Stimulated activated CD4-positive, alpha-beta T cell treated with anti-CD3 and anti-CD28 coated beads, Interleukin-2, amount 100 ng/mL, for 24 hours (primary cell): ENCODE measurements at places on chromosomes 1 and 21.
A peak's percentile ranks its signal among the peaks of the same experiment; 100 is the strongest.

DNA sequence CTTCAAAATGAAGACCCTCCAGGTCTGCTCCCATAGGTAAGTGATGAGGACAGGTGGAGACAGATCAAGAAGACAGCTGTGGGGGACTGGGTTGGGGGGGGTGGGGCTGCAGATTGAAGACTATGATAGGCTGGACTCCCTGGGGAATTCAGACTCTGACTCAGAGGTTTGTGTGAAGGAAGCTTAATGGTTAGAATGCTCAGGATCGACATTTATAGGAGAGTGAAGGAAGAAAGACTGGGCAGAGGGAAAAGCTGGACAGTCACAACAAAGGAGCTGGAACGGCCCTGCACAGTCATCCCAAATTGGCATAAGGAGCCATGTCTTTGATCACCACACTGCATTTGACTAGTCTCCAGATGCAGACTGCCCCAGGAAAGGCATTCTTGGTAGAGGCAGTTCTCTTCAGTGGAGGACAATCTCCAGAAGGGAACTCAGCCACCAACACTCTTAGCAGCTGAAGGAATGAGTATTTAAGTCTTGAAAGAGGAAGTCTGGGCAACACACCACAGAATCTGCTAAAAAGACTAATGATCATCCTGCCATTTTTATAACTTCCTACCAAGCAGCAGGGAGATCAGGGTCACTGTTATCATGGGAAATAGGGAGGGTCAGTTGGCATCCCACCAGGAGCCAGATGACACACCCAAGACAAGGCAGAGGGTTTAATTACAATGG, 120.0 kb upstream of the ZC3H11B start:
- DNase-seq = no peak

DNA sequence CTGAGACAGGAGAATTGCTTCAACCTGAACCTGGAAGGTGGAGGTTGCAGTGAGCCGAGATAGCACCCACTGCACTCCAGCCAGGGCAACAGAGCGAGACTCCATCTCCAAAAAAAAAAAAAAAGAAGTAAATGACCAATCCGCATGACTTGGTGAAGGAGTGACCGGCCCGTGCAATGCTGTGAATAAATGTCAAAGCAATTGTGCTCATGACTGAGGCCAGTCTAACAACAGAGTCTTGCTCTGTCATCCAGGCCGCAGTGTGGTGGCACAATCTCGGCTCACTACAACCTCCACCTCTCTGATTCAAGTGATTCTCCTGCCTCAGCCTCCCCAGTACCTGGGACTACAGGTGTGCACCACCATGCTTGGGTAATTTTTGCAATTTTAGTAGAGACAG, 27.8 kb upstream of the SLC19A1 start:
- DNase-seq = no peak

GRCh38 chr1:30795026-30795425, 37.5 kb upstream of the LAPTM5 start:
- DNase-seq = no peak

- DNase-seq = peak; percentile 40
These were observed 26.4 kb downstream of the SHISAL2A start for GRCh38 chr1:52659356-52659755.

- DNase-seq = peak; percentile 82
These were observed 4.6 kb downstream of the IFFO2 start for GRCh38 chr1:18951818-18952391.

GRCh38 chr21:20353351-20353750, 644.9 kb upstream of the NCAM2 start:
- DNase-seq = no peak

GRCh38 chr21:40976198-40977109, 129.5 kb upstream of the DSCAM start:
- no peak for DNase-seq

DNA sequence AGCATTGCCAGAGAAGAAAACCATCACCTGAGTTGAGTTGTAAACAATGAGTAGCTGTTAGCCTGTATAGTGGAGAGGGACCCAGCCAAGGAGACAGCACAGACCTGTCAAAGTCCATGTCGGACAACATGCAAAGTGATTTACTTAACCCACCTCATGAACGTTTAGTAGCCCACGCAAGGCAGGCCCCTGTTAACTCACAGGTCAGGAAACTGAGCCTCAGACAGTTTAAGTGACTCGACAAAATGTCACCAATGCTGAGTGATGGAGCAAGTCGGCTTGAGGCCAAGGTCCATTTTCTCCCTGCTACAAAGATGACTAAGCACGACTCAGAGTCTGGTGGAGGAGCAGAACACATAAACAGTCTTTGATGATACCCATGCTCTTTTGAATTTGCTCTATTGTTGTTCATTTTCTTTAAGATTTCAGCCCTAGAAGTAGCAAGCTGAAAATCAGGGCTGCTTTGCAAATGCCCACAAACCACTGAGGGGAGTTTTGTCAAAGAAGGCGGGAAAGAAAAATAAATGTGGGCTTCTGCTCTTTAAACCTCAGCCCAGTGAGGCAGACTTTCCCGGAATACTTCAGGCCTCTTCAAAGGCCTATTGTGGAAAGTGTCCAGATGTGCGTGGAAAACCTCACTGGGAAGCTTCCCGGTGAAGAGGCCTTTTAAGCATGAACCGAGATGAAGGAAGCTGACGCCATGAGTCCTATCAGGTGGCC, 83.8 kb upstream of the HOOK1 start:
- DNase-seq = peak; percentile 2

GRCh38 chr1:55288245-55288644, 73.1 kb upstream of the USP24 start:
- no peak for DNase-seq

GRCh38 chr1:81738875-81739274, 61.9 kb upstream of the ADGRL2 start:
- DNase-seq = no peak

DNA sequence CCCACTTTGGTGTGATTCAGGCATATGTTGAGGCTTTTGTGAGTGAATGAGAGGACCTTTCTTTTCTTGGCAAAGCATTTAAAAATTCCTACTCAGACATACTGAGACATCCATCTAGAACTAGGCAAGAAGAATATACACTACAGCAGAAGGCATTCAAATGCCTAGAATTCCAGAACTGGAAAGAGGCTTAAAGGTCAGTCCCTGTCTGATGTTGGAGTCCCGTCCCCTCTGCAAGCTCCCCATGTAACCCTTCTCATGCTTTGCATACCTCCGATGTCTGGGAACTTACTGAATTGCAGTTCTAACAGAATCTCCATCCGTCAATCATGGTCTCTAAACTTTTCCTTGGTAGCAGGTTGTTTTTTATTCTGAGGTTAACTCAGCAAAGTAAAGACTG, 152.9 kb downstream of the ATP6V1G3 start:
- DNase-seq = no peak

DNA sequence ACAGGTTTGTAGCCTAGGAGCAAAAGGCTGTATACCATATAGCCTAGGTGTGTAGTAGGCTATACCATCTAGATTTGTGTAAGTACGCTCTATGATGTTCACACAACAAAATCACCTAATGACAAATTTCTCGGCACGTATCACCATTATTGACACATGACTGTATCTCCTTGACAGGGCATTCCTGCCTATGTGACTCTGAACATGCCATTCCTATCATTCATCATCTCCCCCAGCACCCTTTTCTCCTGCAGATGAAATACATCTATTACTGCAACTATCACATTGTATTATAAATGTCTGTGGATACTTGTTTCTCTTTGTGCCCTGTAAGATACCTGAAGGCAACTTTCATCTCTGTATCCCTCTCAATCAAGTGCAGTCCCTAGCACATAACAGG, 29.9 kb downstream of the TP53BP2 start:
- DNase-seq = no peak

- DNase-seq = no peak
These were observed 74.0 kb upstream of the EXO1 start for GRCh38 chr1:241773991-241774390.

DNA sequence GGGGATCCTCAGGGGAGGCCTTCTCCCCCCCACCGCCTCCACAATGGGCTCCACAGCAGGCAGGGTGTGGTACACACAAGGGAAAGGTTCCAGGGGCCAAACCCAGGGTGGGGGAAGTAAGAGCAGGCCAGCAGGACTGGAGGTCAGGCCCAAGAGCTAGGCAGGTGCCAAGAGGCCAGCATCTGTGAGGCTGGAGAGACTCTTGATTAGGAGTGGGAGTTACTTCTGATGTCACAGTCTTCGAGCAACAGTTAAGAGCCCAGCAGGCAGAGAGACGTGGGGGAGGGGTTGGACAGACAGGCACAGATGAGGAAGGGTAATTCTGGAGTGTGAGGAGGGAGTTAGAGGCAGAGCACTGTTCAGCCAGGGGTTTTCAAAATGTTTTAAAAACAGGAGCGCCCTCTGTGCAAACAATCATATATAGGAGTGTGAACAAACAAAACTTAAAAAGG, 55.8 kb downstream of the SLC9A1 start:
- no peak for DNase-seq

GRCh38 chr1:29456685-29457435, 220.5 kb downstream of the PTPRU start:
- no peak for DNase-seq

DNA sequence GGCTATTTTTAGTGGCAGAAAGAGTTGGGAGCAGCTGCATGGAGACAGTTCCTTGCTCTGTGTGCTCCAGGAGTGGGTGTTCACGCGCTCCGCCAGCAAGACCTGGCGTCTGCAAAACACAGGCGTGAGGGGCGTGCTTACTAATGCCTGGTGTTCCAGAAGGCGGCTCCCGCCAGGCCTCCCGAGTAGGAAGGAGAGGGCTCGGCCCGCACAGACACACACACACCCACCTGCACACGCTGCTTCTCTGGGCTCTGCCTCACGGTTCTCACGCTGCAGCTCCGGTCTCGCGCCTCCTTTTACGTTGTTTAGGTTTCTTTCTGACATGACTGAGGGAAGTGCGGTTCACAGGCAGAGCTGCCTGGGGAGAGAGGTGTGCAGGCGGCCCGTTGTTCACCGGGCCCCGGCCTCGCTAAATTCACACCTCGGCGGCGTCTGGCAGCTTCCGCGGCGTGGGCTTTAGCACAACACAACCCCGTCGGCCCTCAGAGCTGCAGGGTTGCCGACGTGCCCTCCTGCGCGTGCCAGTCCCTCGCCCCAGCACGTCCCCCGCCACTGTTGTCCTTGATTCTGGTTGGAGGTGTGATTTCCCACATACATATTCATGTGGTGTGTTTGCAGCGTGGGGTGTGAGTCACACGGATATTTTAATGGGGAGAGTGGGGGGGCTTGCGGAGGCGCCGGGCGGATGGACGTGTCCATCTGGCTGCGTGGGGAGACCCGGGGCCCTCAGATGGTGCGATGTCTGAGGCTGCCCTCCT, 77.0 kb downstream of the SKI start:
- DNase-seq = no peak

DNA sequence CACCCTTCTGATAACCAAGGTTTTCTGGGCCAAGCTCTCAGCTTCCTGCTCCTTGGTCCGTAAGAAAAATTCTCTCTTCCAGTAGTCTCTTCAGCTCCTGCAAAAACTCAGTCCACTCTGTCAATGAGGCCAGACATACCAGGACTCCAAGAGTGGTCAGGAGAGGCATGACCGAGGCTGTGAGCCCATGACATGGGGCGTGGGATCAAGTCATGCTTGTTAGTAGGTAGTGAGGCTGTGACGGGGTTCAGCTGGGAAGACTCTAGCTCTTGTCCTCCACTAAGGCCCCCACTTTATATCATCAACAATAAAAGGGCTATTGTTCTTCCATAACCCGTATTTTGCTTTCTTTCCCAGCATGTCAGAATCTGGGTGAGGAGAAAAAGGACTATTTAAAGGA, 10.1 kb upstream of the HCRTR1 start:
- no peak for DNase-seq

DNA sequence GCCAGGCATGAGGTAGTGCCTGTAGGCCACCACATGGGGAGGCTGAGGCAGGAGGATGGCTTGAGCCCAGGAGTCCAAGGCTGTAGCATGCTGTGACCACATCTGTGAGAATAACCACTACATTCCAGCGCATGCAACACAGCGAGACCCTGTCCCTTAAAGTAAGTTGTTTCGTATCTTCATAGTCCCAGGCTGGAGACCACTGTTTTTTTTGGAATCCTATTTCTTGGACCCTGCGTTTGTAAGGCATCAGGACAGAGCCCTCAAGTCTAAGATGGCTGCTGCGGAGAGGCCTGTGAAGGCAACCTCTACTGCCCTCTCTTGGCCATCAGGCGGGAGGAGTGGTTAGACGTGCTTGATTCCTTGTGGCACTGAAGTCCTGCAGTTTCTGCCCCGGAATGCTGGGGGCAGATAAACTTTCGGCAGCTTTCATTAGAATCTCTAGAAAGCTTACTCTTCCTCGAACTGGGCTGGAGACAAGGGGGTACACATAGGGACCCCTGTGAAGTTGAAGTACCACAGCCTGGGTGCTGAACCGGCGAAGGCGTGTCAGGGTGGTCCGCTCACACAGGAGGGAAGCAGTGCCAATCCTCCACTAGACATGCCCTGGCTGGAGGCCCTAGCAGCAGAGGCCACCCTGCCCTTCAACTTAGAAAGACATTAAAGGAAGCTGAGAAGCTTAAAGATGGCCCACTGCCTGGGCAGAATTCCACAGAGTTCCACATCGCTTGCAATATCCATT, 36.6 kb downstream of the RABIF start:
- DNase-seq = peak; percentile 50

GRCh38 chr1:231144416-231145193, 17.3 kb upstream of the TRIM67 start:
- DNase-seq = no peak

DNA sequence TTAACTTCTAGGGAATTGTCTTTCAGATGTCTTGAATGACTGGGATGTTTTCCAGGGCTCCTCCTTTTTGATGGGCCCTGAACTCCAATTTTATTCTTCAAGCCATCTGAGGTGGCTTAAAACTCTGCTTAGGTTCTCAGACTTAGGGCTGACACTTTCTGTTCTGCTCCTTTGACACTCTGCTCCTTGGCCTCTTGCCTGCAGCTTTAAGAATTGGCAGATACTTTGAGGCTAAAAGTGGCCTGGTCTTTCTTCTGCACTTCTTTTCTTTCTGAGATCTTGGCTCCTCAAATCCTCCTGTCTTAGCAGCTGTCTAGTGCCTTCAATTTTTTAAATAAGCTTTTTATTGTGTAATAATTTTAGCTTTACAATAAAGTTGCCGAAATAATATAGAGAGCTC, 294.6 kb downstream of the RPS6KC1 start:
- no peak for DNase-seq

DNA sequence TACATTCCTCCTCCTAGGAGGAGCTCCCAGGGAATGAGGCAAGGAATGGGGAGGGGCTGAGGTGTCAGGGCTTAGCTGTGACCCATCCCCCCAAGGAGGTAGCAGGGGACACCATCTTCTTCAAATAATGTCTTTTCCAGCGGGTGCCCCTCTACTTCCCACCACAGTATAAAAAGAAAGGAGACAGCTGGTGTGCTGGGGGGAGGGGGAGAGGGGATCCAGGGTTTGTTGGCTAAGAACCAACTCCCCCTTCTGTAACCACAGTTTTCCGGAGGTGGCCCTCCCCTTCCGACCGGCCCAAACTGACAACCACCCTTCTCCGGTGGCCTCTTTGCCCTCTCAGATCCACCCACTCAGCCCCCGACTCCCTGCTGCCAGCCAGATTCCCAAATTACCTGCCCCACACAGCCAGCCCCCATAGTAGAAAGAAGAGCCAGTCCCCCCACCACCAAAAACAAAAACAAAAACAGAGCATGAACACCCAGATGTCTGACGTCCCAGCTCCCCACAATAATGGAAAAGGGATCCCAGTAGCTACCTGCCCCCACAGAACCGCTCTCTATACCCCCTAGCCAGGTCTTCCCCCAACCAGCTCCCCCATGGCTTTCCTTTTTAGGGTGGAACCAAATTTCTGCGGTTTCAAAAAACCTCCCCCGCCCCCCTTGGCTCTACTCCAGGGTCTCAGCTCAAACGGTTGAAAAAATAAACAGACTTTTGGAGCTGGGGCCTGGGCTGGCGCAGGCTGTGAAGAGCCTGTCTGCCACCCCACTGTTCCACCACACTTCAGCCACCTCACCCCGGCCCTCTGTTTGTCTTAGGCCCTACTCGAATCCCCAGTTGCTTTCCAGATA, 2.1 kb downstream of the ARHGEF2 start:
- peak; percentile 64 for DNase-seq
